COLO829 (cell line): ENCODE measurements at places on chromosomes 3 and 15.
A peak's percentile ranks its signal among the peaks of the same experiment; 100 is the strongest.

DNA sequence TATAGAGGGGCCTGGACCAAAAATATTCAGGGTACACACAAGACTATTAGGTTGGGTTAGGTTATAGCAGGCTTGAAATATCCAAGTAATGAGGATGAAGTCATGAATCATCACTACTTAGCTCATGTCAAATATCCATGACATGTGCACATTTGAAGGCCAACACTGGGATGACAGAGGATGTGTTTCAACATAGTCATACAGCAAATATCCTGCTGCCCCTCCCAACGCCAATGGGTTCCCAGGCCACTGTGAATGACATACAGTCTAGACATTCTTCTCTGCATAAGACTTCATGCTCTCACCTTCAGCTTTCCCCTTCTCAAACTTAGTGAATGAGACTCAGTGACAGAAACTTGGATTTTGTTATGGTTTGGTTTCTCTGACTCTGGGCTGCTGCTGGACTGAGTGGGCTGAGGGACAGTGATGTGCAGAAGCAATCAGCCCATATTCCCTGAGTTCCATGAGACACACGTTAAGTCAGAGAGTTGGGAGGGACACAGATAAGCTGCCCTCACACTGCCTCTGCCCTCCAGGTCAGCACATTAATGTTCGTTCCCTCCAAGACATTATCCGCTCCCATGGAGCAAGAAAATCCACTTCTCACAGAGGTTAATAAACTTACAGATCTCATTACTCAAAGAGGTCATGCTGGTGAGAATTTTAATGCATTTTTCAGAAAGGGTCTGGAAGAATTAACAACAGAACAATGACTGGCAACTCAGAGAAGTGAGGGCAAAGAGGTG, 15.4 kb downstream of the HOMER2 start:
- DNase-seq: no peak

- no peak for DNase-seq
Measured at GRCh38 chr3:52086461-52086860, 30.1 kb upstream of the DUSP7 start.

DNA sequence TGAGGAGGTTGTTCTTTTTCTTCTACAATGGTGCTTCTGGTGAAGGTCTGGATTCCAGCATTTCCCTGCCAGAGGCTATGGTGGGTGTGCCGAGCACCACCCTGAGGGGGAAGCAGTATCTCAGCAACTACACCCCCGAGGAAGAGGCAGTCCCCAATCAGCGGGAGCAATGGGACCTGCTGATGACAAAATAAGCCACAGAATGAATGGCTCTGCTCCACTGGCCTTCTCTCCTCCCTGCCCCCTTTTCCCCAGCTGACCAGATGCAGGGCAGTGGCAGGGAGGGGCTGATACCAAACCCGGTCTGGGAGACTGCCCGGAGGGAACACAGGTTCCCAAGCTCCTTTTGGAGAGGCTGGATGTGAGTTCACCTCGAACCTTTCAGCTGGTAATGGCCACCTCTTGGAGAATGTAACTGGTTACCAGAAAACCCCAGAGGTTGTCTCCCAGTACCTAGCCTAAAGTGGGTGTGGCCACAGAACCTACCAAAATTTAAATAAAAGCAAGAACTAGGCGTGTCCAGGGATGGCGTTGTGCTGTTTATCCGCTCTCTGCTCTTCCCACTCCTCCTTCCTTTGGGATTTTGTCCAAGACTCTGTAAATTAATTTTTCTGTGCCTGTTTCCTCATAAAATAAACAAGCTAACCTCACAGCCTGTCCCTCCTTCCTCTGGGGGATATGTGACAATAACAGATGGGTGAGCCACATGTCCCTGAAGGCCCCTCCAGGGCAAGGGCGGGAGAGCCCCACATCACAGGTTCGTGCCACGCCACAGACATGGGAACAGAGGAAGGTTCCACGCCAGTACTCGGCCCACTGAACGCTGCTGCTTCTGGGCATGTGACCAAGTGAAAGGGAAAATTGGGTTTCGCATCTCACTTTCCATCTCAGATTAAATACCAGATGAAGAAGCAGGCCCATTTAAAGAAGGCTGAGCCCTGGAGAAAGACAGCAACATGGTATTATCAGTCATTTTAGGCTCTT, 35.1 kb upstream of the SPTBN5 start:
- no peak for DNase-seq

DNA sequence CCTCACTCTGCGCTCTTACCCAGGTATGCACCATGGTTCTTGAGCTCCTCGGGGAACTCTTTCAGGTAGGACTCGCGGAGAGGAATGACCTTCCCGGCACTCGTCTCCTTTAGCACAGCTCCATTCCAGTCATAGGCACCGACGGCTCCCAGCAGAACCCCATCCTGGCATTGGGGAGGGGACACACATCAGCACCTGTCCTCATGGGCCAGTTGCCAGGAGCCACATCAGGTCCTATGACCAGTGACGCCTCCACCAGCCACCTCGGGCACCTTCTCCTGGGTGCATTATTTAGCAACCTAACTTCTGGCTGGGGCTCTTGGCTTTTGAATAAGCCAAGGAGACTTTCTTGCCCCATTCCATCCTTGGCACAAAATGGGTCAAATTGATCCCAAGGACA, 61.9 kb downstream of the FEM1B start:
- DNase-seq: no peak

DNA sequence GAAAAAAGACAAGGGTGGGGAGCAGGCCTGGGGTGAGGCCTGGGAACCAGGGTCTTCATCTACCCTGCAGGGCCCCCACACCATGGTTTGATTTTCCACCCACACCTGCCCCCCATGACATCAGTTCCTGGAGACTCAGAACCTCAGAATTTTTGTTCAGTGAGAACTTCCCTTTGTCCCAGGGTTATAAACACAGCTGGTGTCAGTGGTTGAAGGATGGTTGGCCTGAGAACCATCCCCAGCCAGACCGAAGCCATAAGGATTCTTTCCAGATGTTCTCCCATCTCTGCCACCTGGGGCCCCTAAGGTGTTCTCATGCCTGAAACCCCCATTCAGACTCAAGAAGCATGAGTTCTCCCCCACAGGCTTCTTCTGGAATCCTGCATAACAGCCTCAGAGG, 16.6 kb downstream of the CCDC33 start:
- no peak for DNase-seq

- DNase-seq: no peak
Measured at GRCh38 chr15:49075881-49076280, 29.6 kb upstream of the SECISBP2L start.

DNA sequence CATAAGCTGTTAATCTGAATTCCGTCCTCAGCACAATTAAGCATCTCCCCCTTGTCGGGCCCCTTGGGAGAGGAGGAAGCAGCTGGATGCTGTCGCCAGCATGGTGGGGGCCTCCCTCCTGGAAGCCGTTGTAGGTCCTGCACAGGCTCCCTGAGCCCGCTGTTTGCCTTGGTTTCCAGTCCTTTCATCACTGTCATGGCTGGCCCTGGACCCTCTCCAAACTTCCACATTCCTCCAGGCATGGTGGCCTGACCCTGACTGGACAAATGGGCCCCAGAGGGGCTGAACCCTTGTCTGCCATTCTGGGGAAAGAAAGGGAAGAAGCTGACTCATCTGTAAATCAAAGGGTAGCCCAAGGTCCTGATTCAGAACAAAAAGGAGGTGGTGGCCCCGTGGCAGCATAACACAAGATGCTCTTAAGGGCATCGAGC, 300.5 kb upstream of the LRRFIP2 start:
- no peak for DNase-seq

GRCh38 chr3:107077391-107077790, 299.8 kb upstream of the CCDC54 start:
- DNase-seq: peak; percentile 77

DNA sequence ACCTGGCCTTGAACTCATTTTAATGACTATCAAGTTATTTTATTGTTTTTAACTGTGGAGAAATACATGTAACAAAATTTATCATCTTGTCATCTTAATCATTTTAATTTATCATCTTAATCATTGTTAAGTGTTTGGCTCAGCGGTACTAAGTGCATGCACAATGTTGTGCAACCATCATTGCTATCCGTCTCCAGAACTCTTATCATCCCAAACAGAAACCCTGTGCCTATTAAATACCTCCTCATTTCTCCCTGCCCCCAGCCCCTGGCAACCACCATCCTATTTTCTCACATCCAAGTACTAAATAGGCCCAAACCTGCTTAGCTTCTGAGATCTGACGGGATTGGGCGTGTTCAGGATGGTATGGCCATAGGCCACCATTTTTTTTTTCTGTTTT, 51.5 kb upstream of the UBP1 start:
- no peak for DNase-seq

DNA sequence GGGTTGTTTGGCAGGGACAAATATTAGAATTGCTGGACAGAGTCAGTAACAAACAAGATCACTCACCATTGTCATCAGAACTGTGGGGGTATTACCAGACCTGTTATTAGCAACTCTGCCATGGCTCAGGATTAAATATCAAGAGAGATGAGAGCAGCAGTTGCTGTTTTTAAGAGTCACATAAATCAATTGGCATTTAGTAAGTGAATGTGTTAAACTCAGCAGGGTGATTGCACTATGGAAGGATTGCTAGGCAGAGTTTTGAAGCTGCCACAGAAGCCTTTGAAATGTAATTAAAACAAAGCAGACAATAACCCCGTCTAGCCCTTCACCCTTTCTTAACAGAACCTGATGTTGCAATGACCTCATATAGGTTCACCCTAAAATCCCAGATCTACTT, 238.8 kb downstream of the GAP43 start:
- DNase-seq: no peak

GRCh38 chr3:126618021-126618420, 36.9 kb downstream of the TXNRD3 start:
- DNase-seq: no peak

GRCh38 chr3:41200669-41201021, 1.3 kb downstream of the CTNNB1 start:
- DNase-seq: peak; percentile 31

DNA sequence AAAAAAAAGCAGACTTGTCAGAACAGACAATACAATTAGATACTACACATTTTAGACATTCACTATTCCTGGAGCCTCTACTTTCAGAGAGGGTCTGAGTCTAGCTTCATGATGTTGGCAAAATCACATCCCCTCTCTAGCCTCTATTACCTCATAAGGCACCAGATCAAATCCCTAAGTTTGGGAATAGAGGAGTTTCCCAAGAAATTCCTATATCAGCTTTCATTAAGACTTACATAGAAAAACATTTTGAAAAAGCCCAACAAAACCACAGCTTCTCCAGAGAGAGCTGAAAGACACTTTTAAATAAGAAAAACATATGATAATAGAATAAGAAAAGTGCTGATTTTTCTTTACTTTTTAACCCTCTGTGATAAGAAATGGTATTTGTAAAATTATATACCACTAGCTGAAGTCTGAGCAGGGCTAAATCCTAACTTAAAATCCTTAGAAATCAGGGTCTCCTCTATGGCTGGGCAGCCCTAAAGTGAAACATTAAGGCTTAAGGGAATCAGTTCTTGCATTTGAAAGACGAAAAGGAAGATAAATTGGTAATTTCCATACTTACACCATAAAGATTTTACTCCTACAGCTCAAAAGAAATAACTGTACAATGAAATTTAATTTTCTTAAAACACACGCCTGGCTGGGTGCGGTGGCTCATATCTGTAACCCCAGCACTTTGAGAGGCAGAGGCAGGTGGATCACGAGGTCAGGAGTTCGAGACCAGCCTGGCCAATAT, 4.3 kb downstream of the TBC1D2B start:
- no peak for DNase-seq

DNA sequence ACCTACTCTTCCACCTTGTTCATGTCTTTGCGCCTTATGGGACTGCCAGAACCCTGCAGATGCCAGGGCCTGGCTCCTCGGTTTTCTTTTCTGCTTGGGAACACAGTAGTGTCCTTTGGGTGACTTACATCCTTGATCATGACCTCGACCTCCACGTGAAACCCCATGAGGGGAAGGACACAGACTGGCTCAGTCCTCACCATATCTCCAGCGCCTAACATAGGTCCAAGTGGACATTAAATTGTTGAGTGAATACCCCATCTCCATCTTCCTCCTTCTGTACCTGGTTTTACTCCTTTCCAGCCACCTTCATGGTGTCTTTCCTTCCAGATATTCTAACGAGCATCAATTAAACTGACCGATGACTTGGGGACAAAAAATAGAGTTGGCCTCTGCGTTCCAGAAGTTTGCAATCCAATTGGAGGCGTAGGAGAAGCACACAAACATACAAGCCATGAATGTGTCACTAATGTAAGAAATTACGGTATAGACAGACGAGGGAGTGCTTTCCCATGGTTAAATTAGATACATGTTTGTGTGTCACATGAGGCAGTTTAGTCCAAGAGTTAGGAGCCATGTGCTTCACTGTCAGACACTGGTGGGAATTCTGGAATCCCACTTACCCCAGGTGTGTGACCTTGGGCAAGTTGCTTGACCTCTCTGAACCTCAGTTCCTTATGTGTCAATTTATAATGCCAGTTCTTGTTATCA, 907 bp upstream of the HERC1 start:
- DNase-seq: no peak
